CD8-positive, alpha-beta memory T cell (primary cell): ENCODE measurements at places on chromosomes 16 and 17. TPM values are rescaled to one million over a fixed set of nuclear protein-coding genes. Genes with fewer than 3 reads are reported as not detected.

- DNase-seq, result no peak
Observed at GRCh38 chr17:74259667-74260524, 14.1 kb upstream of the DNAI2 start.

Gene WNT9B
- not detected for total RNA-seq

GRCh38 chr16:50293041-50293783 lies 26.9 kb downstream of the ADCY7 start:
- DNase-seq, result no peak

Gene PALB2
- total RNA-seq, result 27.7 TPM

Gene ZNF423
- not detected for total RNA-seq

- DNase-seq, result peak; percentile 43
Observed at GRCh38 chr16:27407133-27407532, 5.2 kb downstream of the IL21R start.

GRCh38 chr16:77977339-77977738 lies 45.0 kb upstream of the CLEC3A start:
- DNase-seq, result no peak

GRCh38 chr17:67575325-67575724 lies 142.4 kb upstream of the NOL11 start:
- DNase-seq, result no peak

Gene FAM171A2
- 0.35 TPM for total RNA-seq

DNA sequence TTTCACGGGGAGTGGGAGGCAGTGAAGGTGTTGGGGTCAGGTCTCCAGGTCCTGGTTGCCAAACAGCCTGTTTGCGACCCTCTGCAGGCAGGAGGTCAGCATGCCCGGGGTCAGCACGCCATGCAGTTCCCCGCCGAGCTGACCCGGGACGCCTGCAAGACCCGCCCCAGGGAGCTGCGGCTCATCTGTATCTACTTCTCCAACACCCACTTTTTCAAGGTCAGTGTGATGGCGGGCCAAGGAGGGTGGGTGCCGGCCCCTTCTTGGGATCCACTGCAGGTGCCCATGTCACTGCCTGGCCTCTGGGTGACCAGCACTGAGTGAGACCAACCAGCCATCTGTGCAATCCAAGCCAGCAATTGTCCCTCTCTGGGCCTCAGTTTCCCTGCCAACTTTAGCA lies 21.3 kb downstream of the ADGRG5 start:
- no peak for DNase-seq

Gene SCIMP
- total RNA-seq, result 0.22 TPM

Gene KRTAP2-3
- not detected for total RNA-seq

- DNase-seq, result no peak
Observed at GRCh38 chr17:69972251-69972650, 102.8 kb upstream of the KCNJ16 start.

DNA sequence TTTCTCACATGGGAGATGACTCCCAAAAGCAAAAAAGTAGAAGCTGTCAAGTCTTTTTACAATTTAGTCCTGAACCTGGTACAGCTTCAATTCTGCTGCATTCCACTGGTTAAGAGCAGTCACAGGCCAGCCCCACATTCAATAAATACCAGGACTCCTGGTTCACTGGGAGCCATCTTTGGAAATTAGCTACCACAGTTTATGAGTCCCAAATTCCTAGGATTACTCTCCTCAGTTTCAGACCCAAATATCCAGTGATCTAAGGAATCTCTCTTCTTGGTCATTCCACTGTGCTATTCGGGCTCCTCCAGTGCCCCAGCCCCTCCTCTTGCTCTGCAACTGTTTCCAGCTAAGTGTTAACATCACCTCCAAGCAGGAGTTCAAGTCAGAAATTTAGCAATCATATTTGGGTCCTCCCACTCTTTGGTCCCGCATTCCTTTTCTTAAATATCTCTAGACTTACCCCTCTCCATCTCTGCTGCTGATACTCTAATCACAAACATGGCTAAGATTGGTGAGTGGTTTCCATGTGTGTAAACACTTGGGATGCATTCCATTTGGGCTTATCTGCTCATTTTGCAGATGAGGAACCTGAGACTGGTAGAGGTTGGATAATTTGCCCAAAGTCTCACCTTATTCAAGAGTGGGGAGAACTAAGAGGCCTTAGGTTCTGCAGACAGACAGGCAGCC lies 9.6 kb upstream of the WIPF2 start:
- no peak for DNase-seq

- no peak for DNase-seq
Observed at GRCh38 chr16:15031586-15031985, 24.3 kb downstream of the NTAN1 start.

DNA sequence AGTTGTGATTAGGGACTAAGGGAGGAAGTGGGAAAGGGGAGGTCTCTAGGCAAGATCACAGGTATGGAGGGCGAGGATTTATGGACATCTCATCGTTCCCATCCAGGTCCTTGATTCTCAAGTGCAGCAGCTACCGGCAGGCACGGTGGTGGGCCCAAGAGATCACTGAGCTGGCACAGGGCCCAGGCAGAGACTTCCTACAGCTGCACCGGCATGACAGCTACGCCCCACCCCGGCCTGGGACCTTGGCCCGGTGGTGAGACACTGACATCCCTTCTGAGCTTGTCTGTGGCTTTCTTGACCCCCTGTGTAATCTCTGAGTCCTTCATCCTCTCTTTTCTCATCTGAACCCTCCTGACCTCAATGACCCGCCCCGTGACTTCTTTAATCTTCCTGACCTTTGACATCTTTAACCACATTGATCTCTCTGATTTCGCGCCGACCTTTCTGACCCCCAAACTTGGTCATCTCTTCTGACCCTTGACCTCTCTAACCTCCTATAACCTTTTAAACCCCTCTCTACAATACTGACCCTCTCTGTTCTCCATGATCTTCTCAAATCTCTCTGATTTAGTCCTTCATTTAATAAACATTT lies 3.8 kb downstream of the PLD2 start:
- DNase-seq, result no peak

DNA sequence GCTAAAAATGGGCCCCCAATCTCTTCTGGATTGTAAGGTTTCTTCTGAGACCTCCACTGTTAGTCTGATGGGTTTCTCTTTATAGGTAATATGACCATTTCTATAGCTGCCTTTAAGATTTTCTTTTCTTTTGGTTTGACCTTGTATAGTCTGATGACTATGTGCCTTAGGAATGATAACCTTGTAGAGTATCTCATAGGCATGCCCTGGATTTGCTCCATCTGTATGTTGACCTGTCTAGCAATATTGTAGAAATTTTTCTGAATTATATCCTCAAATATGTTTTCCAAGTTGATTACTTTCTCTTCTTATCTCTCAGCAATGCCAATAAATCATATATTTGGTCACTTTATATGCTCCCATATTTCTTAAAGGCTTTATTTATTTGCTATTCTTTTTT lies 1403.8 kb upstream of the GOT2 start:
- no peak for DNase-seq

GRCh38 chr17:6100146-6100545 lies 30.0 kb downstream of the WSCD1 start:
- DNase-seq, result no peak

DNA sequence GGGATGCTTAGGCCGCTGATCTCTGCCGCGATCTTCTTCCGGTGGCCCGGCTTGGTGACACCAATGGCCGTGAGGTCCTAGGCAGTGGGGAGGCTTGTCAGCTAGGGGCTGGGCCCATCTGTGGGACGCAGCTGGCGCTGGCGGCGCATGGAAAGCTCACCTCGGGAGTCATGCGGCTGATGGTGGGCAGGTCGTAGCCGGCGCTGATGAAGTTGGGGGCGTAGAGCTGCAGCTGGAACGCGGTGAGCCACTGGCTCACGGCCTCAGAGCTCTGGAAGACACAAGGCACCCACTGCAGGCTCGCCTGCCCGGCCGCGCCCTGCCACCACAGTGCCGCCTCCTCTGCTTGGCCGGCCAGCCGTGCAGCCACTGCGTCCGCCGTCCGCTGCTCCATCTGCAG lies 12.7 kb downstream of the CASKIN1 start:
- DNase-seq, result no peak

GRCh38 chr17:15972497-15972951 lies 27.0 kb downstream of the ZSWIM7 start:
- DNase-seq, result no peak

Gene PRSS8
- total RNA-seq, result not detected

Gene TK2
- total RNA-seq, result 5.6 TPM

- DNase-seq, result peak; percentile 45
Observed at GRCh38 chr17:30576326-30576861, 99.2 kb downstream of the GOSR1 start.

DNA sequence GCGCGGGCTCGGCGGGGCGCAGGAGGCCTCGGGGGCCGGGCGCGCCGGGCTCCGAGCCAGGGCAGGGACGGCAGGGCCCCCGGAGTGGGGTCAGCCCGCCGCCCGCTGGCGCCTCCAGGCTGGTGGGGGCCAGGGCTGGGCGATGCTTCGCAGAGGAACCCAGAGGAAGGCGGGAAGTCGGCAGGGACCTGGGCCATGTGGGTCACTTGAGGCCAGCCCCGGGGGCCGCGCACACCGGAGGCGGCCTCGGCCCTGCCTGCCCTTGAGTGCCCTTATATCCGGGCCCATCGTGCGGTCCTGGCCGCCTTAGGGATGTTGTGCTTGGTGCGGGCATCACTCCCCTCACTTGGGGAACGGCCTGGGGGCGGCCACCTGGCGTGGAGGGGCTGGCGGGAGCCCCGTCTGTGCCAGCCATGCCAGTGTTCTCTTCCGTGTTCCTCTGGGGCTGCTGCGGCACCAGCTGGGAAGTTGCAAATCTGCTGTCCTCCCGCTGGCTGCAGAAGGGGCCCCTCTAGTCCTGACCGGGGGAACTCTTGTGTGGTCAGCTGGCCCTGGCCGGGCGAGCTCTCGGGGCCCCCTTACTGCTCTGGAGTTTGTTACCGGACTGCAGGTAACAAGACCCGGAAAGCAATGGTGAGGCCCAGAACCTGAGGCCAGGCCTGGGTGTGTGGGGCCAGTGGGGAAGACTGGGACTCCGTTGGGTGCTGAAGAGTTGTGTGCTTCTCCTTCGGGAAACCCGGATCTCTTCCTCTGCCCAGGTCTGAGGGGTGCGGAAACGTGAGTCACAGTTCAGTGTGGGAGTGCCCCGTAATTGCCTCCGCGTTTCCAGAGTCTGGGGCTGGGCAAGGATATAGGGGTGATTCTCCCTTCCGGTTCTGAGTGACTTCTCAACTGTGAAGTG lies 849 bp downstream of the CAPN15 start:
- DNase-seq, result peak; percentile 21

Gene SNX20
- 25.0 TPM for total RNA-seq

GRCh38 chr17:76562734-76563148 lies 22.9 kb downstream of the PRCD start:
- DNase-seq, result no peak
